ENCODE measurements at places on chromosomes 7 and 10.

- DNase-seq, result no peak
Observed at GRCh38 chr10:63072951-63073350, 60.2 kb upstream of the NRBF2 start.

DNA sequence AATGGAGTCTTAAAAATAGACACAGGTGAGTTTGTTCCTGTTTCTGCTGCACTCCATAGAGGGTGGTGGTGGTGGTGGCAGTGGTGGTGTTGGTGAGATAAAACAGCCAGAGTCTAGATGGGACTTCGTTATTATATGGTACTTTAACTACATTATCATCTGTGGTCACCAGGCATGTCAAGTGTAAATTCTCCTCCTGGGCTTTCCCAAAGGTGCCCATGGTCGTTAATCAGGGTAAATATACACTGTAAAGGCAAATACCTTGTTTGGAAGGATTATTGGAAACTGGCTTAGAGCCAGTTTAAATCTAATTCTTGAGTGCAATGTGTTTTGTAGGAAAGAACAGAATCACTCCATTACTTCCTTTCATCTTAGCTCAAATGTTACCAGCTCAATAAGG, 21.5 kb upstream of the COMMD3 start:
- DNase-seq, result no peak

DNA sequence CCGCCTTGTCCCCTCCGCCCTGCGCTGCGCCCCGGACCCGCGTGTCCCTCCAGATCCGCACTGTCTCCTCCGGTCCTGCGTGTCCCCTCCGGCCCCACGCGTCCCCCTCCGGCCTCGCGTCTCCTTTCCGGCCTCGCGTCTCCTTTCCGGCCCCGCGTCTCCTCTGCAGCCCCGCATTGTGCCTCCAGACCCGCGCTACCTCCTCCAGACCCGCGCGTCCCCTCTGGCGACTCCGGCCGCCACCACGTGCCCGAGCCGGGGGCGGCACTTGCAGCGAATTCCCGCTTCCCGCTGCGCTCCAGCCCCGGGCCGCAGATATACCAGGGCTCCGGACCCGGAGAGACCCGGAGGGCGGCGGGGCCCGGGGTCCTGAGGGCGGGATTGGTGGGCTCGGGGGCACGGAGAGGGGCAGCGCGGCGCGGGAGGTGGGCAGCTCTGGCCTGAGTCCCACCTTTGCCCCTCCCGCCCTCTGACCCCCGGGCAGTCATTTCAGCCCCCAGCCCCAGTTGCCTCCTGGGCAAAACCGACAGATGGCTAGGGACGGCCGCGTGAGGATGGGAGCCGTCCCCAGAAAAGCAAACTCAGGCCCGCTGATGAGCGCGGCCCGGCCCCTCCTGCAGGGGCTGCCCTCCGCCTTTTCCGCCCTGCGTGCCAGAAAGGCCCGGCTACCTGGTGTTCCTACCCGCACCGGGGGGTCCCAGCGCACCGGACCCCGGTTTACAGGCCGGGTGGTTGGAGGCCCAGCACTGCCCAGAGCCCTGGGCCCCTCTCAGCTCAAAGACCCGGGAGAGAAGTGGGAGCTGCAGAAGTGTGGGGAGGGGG, 56.5 kb downstream of the RBM17 start:
- DNase-seq, result no peak

DNA sequence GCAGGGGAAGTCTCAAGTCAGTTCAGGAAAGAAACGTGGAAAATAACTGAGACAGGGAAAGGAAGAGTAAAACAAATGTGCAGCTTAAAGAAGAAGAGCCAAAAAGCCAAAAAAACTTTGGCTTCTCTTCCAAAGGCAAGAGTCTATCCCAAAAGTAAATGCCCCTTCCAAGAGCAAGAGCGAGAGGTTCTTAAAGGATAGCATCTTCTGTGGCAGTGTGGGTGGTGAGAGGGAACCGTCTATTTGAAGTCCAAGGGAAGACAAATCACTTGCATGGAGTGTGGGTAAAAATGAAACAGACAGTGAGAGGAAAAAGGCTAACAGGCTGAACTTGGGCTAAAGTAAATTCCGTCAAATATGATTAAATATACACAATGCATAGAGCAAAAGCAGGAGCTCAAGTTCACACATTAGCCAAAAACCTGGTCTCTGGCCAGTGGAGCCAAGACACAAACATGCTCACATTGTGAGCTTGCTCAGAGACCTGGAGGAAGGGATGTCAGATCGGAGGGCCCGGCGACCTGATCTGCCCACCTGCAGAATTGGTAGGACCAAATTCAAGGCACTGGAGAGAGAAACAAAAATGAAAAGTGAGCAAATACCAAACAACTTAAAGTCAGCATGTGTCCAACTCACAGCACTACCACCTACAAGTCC, 87.0 kb downstream of the PIK3CG start:
- no peak for DNase-seq

DNA sequence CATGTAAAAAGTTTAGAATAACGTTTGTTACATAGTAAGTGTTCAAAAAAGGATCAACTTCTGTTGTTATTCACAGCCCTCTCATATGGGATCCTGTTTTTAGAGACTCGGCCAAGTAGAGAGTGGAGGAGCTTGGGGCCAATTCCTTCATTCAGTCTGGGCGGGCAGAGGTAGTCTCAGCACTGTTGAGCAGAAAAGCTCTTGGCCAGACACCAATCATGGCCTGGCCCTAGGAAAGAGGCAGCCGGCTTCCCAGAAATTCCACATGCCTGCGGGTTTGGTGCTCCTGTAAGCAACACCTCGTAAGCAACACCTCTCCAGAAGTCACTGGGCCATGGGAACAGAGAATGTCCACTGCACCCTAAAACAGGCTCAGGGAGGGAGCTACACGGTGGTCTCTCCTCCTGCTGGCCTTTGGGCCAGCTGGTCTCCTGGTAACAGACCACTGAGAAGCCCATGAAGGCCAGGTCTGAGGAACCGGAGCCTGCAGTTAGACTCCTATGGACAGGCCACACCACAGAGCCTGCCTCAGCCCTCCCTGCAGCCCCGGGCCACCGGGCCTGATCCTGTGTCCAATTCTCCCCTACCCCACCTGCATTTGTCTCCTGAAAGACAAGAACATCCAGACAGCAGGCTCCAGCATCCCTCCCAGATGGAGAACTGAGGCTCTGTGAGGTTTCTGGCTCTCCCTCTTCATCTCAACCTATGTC, 149.1 kb downstream of the GRID1 start:
- DNase-seq, result no peak

DNA sequence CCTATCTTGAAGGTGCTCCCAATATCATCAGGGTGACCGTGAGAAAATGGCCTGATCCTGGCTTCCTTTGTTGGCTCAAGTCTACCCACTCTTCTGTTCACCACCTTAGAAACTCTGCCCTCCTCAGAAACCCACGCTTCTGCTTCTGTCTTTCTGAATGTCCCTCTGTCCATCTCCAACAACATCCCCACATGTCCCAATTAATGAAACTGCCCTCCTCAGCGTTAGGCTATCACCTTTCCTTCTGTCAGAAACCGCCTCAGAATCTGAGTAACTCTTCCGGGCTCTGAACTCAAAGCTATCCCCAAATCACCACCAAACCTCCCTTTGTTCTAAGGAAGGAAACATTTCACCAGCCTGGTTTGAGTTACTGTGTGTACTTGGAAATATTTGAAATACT, 315.8 kb upstream of the ZNF32 start:
- no peak for DNase-seq

DNA sequence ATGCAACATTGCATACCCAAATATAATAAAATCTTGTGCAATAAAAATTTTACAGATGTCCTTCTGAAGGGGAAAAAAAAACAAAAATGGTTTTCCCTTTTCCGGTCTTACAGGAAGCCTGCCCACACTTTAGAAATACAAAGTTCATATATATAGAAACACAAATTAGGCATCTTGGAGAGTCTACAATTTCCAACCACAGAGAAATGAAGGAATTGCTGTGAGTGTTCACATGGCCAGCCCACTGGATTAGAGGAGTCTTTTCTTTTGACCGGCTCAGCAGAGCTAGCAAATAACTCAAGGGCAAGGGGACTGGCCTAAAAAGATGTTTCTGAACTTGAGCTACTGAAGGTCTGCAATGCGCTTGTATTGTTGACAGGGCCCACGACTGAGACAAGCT, 92.4 kb downstream of the GLI3 start:
- no peak for DNase-seq

- DNase-seq, result no peak
Observed at GRCh38 chr10:16992611-16993119, 136.9 kb downstream of the CUBN start.

GRCh38 chr10:101000127-101000914, 713 bp downstream of the LZTS2 start:
- DNase-seq, result no peak

DNA sequence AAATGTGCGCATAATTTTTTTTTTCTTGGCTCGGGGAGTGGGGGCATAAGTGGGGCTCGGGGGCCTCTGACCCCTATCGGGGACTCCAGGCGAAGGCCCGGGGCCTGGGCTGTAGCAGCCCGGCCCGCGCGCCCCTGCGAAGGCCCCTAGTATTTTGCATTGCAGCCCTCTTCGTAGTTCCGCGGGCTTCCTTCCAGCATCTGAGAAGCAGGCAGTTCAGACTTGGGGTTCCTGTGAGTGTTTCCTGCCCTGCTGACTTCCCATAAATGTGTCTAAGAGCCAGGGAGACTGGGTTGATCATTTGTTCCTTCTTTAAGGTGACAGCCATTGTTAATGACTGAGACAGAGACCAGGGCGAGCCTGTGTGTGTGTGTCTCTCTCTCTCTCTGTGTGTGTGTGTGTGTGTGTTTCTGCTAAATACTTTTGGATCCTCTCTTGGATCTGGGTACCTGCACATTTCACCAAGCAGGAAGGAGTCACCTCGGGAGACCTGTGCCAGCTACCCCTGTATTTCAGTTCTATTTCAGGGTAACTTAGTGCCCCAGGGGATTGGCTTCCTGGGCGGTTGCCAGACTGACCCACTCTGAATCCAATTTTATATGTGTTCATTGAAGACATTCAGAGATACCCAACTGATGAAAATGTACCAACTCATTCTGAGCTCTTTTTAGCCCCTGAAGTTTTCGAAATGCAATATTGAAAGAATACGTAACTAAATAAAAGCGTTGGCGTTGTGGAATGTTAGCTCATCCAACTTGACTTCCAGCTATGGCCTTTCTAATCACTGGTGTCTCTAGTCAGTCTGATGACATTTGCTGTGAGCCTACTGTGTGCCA, 805 bp downstream of the MSRB2 start:
- peak; percentile 34 for DNase-seq

GRCh38 chr7:21671859-21672258, 129.0 kb downstream of the DNAH11 start:
- no peak for DNase-seq

- DNase-seq, result no peak
Observed at GRCh38 chr10:14758994-14759664, 15.6 kb downstream of the FAM107B start.

GRCh38 chr10:7657552-7657951, 9.2 kb downstream of the ITIH5 start:
- no peak for DNase-seq

DNA sequence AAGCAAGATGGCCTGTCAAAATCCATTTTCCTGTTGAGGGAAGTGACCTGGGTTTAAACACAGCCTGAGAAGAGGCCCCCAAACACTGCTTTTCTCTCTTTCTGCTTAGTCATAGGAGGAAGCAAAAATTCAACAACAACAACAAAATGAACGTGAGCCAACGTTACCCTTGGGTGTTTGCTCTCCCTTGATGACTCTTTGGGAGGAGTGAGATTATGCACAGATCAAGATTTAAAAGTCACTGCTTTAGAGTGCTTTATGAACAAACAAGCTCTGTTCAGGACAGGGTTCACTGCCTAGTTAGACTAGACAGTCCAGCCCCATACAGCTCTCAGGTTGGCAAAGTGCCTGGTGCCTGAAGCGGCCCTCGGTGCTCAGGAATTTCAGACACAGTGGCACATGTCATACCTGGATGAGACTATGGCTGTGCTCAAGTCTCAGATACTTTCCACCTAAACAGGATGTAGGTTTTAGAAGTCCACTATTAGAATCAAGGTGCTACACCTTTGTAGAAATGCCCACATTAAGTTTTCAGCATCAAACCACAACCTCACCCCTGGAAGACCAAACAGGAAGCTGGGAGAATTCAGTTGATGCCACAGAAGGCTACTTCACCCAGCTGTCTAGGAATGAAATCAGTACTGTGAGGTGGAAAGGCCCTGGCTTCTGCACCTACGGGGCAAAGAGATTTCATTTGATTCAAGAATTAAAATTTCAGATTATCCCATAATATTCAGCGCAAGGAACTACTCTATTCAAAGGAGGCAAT, 38.7 kb downstream of the DENND11 start:
- DNase-seq, result no peak

- DNase-seq, result no peak
Observed at GRCh38 chr7:52555805-52556204, 479.6 kb upstream of the POM121L12 start.

- DNase-seq, result no peak
Observed at GRCh38 chr10:127756264-127756663, 19.3 kb downstream of the FOXI2 start.

GRCh38 chr7:28674359-28674782, 262.1 kb downstream of the CREB5 start:
- DNase-seq, result no peak

GRCh38 chr10:29332061-29332760, 43.3 kb downstream of the LYZL1 start:
- DNase-seq, result no peak

DNA sequence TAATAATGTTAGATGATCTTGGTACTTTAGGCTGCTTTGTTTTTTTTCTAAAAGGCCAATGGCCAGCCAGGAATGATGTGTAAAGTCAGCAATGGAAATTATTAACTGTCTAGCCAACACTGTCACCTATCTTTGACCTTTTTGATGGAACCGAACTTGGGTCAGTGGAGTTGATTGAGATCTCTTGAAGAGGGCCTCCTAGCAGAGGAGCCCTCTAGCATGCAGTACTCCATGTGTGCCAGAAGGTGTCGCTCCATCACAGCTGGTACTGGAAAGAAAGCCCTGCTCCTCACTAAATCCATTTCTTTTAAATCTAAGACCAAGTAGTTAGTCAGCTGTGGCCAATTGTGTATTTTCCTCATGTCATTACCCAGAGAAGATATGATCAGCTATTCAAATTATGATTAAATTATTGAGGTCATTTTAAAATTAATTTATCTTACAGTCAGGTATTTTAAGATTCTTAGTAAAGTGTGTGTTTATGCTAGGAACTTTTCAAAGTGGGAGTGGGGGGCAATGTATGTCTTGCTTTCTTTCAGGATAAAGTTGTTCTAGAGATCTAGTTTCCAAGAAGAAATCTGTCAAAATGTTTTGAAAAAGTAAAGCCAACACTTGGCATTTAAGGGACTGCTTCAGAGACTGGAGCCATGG, 33.1 kb upstream of the CROT start:
- DNase-seq, result peak; percentile 20

GRCh38 chr7:132083537-132084123, 492.6 kb downstream of the PLXNA4 start:
- no peak for DNase-seq

DNA sequence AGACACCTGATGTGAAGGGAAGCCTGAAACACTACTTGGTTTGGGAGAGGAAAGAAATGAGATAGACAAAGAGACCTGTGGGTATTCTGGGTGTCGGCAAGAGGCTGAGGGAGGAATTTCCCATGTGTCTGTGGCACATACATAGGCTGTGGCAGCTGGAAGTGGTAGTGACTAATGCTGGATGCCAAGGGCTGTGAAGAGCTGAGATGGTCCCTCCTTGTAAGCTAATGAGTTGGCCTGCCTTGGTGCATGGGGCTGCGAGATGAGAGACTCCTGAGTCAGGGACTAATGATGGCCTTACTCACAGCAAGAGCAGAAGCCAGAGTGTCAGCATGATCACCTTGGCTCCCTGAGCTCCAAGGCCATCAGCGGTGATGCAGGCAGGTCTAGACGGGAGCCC, 119.0 kb upstream of the EEPD1 start:
- DNase-seq, result peak; percentile 59
